Testis (tissue), 5 donors: ENCODE measurements at places on chromosomes 5 and 9. TPM values are rescaled to one million over a fixed set of nuclear protein-coding genes. Genes with fewer than 3 reads are reported as not detected.

TRIM41 gene
- 53.1 TPM for total RNA-seq

ARHGEF37 gene
- total RNA-seq, result 17.8 TPM

ZDHHC11 gene
- total RNA-seq, result 39.7 TPM

NXNL2 gene
- total RNA-seq, result 1.5 TPM

STPG3 gene
- total RNA-seq, result 14.6 TPM

PCDHGA4 gene
- 14.2 TPM for total RNA-seq

CD72 gene
- total RNA-seq, result 0.99 TPM

VCP gene
- 186 TPM for total RNA-seq

ALDH7A1 gene
- 57.2 TPM for total RNA-seq
